ENCODE measurements at places on chromosomes 2 and 18. TPM values are rescaled to one million over a fixed set of nuclear protein-coding genes. Genes with fewer than 3 reads are reported as not detected.
A peak's percentile ranks its signal among the peaks of the same experiment; 100 is the strongest.

Gene PAIP2B
- total RNA-seq: 13.2 TPM

DNA sequence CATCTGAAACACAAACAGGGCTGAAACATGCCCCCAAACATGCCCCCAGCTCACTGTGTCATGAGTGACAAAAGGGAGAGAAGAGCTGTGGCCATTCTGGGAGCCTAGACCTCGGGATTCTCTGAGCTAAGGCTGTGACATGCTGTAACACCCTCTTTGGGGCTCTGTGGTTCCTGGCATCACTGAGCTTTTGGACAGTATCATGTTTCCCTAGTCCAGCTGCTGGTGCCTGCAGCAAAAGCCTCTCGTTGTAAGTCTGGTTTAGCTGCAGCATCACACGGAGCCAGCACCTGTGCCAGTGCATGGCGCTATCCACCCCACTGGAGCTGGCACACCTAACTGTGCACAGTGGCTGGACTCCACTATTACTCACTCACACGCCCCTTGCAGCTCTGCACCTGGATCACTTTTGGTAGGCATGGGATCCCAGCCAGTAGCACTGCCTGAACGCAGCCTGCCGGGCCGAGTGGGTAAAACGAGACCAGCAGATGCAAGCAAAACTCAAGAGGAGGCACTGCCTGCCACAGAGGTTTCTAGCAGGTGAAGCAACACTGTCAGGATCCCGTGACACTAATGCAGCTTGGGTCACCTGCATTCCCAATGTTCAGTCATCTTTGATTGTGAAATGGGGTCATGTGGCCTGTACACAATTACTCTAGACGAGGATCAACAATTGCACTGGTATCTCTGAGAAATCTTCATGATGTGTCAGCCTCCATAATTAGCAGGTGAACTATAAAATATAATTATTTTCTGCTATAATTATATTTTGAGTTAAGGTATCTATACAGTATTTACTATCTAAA, 547.2 kb downstream of the ZNF804A start:
- no peak for DNase-seq
- H3K27me3 ChIP-seq: no peaks in the 10 kb centered on the region
- H3K4me1 ChIP-seq: no peaks in the 10 kb centered on the region
- no peaks in the 10 kb centered on the region for H3K36me3 ChIP-seq
- no peak overlapping the region for H3K27ac ChIP-seq

Gene KCNS3
- total RNA-seq: 37.4 TPM

Gene PDE11A
- total RNA-seq: under 0.01 TPM

- H3K27ac ChIP-seq: no peak overlapping the region
- no peak overlapping the region for H3K4me3 ChIP-seq
- H3K36me3 ChIP-seq: no peaks in the 10 kb centered on the region
- no peaks in the 10 kb centered on the region for H3K4me1 ChIP-seq
- no peak for DNase-seq
- no peaks in the 10 kb centered on the region for H3K27me3 ChIP-seq
Observed at GRCh38 chr2:233976690-233977294, 59.6 kb downstream of the TRPM8 start.

DNA sequence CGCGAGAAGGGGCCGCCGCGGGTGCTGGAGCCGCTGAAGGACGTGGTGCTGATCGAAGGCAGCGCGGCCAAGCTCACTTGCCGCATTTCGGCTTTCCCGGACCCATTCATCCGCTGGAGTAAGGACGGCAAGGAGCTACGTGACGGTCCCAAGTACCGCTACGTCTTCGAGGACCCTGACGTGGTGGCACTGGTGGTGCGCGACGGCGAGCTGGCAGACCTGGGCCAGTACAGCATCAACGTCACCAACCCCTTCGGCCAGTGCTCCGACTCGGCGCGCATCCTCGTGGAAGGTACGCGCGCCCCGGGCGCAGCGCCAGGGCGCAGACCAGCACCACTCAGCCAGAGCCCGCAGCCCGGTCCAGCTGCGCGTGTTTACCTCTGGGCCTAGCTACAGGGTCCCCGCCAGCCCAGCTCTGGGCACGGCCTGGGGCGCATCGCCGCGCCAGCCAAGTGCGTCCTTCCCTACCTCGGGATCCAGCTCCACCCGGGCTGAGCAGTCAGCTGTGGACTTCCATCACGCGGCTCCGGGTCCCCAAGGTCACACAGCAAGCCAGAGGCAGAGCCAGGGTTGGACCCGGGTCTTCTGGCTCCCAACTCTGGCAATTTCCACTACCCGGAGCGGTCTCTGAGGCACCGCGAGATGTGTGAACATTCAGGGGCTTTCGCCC, 1.7 kb upstream of the GMPPA start:
- no peaks in the 10 kb centered on the region for H3K27me3 ChIP-seq
- DNase-seq: no peak
- H3K36me3 ChIP-seq: no peaks in the 10 kb centered on the region
- H3K4me3 ChIP-seq: peak overlapping the region; percentile 77
- H3K4me1 ChIP-seq: peaks cover 85% of the 10 kb centered on the region
- H3K27ac ChIP-seq: peak overlapping the region; percentile 97

Gene EVA1A
- not detected for total RNA-seq

Gene DSG1
- total RNA-seq: not detected

Gene PLCL1
- 79.3 TPM for total RNA-seq

- H3K36me3 ChIP-seq: no peaks in the 10 kb centered on the region
- no peak overlapping the region for H3K4me3 ChIP-seq
- DNase-seq: no peak
- no peak overlapping the region for H3K27ac ChIP-seq
- no peaks in the 10 kb centered on the region for H3K4me1 ChIP-seq
- H3K27me3 ChIP-seq: no peaks in the 10 kb centered on the region
Observed at GRCh38 chr2:138652378-138652777, 127.8 kb downstream of the NXPH2 start.

Gene EIF2AK3
- total RNA-seq: 8.6 TPM

Gene CXCR1
- total RNA-seq: not detected

DNA sequence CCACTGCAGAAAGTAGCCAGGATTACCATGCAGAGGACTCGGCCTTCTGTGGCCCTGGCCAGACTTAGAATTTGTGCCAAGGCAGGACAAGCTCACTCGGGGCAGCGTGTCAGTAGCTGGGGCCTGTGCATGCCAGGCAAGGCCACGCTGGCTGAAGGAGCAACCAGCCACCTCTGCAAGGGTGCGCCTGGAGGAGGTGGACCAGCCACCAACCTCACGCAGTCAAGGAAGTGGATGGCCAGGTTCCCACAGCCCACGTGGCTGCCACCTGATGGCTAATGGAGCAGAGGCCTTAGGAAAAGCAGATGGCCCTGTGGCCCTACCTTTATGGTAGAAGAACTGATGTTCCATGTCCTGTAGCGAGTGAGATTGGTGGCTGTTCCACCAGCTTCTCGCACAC, 107.9 kb downstream of the CCDC74A start:
- no peaks in the 10 kb centered on the region for H3K27me3 ChIP-seq
- H3K27ac ChIP-seq: no peak overlapping the region
- no peaks in the 10 kb centered on the region for H3K4me1 ChIP-seq

Gene LIMS1
- total RNA-seq: 124 TPM

Data from esophagus muscularis mucosa (tissue), 4 donors.